ENCODE measurements at places on chromosomes 11 and 22.

DNA sequence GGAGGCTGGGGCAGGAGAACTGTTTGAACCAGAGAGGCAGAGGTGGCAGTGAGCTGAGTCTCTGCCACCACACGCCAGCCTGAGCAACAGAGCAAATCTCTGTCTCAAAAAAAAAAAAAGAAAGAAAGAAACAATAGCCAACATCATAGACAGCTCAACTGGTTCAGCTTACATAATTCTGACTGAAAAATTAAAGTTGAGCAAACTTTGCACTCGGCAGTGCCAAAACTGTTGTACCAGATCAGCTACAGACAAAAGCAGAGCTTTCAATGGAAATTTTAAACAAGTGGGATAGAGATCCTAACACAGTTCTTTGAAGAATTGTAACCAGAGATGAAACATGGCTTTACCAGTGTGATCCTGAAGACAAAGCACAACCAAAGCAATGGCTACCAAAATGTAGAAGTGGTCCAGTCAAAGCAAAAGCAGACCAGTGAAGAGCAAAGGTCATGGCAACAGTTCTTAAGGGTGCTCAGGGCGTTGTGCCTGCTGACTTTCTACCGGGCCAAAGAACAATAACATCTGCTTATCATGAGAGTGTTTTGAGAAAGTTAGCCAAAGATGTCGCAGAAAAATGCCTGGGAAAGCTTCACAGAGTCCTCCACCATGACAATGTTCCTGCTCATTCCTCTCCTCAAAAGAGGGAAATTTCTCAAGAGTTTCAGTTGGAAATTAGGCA, 59.3 kb downstream of the TTC28 start:
- no peak for DNase-seq

GRCh38 chr11:19879307-19880087, 166.9 kb downstream of the NAV2 start:
- no peak for DNase-seq

DNA sequence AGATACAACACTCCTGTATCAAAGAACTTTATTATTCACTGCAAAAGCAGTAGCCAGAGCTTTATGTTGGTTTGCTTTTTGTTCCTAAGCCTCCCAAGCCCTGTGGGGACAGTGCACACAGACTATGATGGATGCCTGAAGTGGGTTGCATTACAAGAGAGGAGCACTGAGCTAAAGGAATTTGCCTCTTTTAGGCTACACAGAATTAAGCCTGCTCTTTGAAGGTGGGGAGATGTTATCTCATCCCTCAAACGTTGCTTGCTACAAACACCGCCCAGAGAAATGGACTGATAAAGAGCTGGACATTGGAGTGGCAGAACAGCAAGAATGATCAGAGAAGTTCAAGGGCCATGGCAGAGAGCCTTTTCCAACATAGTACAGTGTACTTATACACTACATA, 2.5 kb upstream of the POGLUT3 start:
- DNase-seq = no peak

DNA sequence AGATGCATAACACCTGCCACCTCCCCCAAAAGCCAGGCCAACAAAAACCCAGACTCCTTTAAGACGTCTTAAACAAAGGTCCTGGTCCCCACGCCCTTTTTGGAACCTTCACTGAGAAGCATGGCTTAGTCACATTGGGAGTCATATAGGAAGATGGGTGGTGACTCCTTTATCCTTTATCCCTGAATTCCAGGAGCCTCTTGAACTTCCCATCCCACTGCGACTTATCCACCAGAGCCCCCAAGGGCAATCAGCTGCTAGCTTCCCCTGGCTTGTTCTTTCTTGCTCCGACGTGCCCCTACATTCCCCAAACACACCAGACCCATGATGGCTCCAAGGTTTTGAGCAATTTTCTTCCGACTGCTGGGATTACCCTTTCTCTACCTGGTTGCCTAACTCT, 567.0 kb upstream of the CADM1 start:
- no peak for DNase-seq

- no peak for DNase-seq
Measured at GRCh38 chr11:72851726-72852125, 37.5 kb downstream of the ATG16L2 start.

DNA sequence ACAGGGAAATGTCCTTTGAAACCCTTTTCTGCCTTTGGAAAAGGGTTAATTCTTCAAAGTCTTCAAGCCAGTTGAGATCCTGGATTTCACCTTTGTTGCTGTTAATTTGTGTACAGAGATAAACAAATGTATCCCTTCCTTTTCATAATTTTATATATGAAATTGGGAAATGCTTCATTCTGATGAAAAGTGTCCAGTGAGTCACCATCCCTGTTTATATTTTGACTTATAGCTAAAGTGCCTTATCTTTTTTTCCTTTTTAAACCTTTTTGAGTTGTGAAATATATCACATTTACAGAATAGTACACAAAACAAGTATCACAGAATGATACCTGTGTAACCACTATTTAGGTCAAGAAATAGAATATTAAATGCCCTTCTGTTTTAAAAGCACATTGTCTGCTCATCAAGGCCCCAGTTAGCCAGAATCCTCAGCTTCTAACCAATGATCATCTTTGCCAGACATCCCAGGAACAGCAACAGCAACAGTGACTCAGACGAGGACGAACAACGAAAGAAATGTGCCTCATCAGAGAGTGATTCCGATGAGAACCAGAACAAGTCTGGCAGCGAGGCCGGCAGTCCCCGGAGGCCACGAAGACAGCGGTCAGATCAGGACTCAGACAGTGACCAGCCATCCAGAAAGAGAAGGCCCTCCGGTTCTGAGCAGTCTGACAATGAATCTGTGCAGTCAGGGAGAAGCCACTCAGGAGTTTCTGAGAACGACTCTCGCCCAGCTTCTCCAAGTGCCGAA, 27.3 kb downstream of the CTR9 start:
- DNase-seq = no peak

DNA sequence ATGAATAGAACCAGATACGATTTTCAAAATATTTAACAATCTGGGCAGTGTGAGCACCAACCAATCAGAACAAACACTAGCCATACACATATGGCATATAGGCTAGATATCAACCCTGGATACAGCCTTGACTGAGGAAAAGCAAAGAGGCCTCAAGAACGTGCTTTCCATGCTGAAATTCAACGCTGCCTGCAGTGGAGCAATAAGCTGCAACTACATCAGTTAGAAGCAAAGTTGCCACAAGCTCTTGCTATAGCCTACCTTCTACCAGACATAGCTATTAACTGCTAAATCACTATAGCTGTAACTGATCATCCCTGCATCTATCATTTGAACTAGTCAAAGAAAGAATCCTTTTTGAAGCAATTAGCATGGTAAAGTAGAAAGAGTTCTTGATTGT, 42.5 kb downstream of the DENND5A start:
- no peak for DNase-seq

DNA sequence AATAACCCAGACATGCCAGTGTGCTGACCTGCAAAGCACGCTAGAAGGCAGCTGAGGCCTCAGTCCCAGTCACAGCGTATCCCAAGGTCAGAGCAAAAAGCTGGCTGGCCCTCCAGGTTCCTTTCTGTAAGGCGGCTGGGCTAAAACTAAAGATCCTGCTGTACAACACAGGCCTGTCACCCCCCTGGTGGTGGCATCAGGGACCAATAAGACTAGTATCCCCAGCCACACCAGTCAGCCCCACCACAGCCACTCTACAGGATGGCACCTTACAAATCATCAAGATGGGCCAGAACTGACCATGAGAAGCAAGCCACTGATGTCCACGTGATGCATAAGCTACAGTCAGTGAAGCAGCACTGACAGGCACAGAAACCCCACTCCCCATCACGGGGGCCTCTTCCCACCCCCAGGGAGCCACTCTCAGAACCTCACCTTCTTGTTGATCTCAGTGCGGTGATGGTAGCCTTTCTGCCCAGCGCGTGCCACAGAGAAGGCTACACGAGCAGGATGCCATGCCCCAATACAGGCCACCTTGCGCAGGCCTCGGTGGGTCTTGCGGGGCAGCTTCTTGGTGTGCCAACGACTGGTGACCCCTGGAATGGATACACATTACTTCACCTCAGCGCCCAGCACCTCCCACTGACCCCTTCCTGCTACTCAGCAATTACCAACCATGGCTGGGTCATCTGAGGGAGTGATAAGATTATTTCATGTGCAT, 5.0 kb downstream of the RPL3 start:
- no peak for DNase-seq

DNA sequence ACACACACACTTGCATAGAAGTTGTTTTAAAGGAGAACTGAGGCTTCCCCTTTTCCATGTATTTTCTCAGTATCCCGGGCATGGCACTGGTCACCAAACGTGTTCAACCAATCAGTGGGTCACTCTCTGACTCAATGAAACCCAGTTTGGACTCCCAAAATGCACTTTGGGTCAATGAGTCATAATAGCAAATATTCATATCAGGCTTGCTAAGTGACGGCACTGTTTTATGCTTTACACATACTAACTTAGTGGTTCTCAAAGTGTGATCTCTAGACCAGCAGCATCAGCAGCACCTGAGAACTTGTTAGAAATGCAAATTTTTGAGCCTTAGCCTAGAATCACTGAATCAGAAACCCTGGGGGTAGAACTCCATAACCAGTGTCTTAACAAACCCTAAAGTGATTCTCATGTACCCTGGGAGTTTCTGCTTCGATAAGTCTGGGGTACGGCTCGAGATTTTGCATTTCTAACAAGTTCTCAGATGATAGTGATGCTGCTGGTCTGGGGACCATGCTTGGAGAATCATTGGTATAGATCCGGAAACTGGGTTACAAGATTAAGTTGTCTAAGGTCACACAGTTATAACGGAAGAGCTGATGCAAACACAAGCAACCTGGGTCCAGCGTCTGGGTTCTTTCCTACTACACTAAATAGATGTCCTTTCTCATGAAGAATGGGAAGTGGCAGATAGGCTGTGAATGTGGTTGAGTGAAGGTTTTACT, 35.6 kb downstream of the ETS1 start:
- DNase-seq = no peak

- no peak for DNase-seq
Measured at GRCh38 chr11:7252683-7253213, 1.0 kb downstream of the SYT9 start.

DNA sequence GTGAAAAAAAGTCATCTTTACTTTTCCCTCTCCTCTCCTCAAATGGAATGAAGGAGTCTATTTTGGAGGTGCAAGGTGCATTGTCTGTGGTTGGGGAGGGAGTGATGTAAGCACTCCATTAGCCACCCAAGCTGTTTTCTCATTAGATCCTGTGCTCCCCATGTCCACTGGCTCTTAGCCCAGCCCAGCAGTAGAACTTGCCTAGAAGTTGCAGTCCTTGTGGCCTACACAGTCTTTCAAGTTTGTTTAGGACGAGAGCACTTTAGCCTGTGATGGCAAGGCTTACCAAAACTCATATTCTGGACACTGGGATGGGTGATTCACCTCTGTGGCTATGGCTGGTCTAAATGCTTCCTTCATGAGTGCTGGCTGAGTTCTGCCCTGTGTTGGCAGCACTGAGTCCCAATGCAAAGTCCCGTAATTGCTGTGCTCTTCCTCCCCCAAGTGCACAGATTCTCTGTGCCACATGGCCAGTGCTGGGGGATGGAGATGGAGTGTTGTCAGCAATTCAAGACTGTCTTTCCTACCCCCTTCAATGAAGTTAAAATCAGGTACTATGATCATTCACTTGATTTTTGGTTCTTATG, 15.8 kb downstream of the SLC22A25 start:
- DNase-seq = no peak

GRCh38 chr11:31968461-31969358, 122.2 kb upstream of the RCN1 start:
- no peak for DNase-seq

- no peak for DNase-seq
Measured at GRCh38 chr11:61034111-61034510, 62.6 kb downstream of the CD6 start.

DNA sequence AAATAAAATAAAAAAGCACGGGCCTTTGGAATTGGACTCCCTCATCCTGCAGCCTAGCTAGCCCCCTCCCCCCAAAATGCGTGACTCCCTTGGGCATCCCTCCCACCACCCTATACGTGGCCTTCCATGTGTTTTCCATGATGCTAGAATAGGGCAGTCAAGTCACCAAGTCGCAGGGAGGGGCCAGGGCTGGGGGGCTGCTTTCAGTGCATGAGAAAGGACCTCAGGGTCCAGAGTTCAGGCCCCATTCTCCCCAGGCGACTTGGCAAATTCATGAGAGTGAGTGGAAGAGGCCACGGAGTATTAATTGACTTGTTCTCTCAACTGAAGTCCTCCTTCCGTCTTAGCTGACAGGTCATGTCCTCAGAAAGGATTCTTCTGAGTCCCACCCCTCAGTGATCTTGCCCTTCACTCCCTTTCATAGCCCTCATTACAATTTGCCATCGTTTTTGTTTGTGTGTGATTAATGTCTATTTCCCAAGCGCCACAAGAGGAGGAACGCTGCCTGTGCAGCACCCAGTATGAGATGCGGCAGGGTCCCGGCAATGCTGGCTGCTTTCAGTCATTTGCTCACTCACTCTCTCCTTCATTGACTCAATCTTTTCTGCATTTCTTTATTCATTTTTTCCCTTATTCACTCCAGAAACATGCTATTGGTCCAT, 17.4 kb downstream of the LRRC32 start:
- no peak for DNase-seq

- no peak for DNase-seq
Measured at GRCh38 chr11:65366340-65366773, 11.8 kb downstream of the TIGD3 start.

DNA sequence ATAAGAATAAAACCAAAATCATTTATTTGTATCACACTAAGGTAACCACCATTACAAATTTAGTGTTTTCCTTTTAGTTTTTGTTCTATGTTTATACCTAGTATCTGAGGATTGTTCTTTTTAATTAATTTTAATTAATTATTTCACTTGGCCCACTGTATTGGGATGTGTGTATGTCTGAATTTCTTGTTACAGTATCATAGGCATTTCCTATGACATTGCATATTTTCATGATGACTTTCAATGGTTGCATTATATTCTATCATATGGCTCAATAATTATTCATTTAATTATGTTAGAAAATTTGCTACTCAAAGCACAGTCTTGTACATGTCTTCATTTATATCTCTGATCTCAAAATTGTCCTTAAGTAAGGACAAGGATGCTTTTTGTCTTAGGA, 41.0 kb downstream of the C11orf71 start:
- no peak for DNase-seq

DNA sequence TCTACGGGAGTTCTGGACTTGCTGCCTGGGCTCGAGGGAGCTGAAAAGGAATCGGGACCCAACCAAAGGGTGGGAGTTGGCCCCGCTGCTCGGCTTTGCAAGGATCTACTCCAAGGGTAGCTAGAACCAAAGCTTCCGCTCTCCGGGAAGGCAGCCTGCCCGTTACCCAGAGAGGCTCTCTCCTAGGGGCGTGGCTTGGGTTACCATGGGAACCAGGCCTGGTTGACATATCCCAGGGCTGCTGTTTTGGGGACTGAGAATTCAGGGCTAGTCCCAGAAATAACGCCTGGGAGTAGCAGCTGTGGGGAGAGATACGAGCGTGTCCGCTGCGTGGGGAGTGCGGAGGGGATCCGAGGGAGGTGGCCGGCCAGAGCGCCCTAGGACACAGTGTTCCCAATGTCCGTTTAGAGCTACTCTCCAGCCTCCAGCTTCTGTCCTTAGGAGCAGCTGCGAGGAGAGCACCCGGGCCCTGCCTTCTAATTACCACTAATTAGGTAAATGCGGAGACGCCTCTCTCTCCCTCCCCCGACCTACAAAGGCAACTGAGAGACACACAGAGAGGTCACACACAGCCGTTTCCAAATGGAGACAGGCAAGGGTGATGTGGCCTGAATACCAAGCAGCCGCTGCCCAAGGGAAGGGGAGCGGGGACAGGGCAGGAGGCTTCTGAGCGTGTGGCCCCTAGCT, 141.6 kb upstream of the CADM1 start:
- no peak for DNase-seq

Measured in activated CD4-positive, alpha-beta T cell treated with anti-CD3 and anti-CD28 coated beads, Interleukin-2, amount 50 U/mL, for 24 hours (primary cell).